ENCODE measurements at places on chromosomes 11 and 22.
A peak's percentile ranks its signal among the peaks of the same experiment; 100 is the strongest.

DNA sequence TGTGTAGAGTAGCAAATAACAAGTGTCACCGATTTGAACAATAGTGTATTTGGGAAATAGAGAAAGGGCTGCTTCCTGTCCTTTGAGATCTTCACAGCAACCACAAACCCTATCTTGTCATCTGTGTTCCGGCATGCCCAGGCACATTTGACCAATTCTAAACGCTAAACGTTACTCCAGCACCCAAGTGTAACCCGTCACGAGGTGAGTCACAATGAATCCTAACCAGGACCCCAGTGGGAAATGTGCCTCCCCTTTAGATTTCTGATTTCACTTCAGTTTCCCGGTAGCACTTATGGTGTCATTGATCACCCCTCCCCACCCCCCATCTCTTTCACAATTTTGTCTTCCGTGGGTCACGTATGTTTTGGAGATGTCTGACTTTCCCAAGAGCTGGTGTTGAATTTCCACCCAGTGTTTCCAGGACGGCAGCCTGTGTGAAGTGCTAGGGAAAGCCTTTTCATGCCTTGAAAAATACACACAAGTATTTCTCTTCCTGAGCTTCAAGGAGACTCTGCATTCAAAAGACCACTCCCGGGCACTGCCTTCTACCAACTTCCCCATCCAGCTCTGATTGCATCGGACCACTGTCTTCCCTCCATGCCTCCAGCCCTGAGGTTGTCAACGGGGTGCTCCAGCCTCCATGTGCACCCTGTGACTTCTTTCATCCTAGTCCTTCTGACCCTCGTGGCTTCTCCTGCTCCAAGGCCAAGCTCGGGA, 10.5 kb upstream of the C11orf24 start:
- no peak for DNase-seq

- DNase-seq, result peak; percentile 2
Measured at GRCh38 chr11:11230802-11231562, 122.1 kb downstream of the CSNK2A3 start.

GRCh38 chr11:2223153-2223794, 47.1 kb downstream of the ASCL2 start:
- no peak for DNase-seq

- peak; percentile 28 for DNase-seq
Measured at GRCh38 chr11:72078477-72078876, 1.9 kb downstream of the NUMA1 start.

DNA sequence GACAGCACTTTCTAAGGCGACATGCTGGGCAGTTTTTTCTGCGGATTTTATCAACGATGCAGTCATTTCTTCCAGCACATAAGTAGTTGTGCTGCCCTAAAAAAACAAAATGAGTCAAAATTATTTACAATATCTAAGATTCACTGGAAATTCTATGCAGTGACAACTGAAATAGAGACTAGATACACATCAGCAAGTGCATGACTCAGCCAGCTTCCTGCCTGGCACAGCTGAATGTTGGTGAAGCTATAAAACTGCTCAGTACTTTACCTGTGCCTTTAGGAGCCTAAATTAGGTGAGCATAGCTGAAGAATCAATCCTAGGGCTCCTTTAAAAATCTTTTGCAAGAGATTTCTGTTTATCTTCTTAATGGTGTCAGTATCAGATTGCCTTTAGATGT, 37.8 kb downstream of the PGR start:
- no peak for DNase-seq

- DNase-seq, result no peak
Measured at GRCh38 chr11:40291741-40292140, 1167.7 kb downstream of the LRRC4C start.

DNA sequence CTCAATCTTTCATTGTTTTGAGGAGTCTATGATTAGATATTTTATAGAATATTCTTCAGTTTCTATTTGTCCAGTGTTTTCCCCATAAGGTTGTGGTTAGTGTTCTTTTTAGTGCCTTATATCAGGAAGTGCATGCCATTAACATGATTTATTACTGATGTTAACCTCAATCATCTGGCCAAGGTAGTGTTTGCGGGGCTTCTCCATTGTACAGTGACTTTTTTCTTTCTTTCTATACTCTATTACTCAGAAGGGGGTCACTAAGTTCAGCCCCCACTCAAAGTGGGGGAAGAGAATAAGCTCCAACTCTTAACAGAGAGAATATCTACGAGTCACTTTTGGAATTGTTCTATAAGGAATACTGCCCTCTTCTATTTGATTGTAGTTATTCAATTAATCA, 415.8 kb downstream of the DYNC2H1 start:
- DNase-seq, result peak; percentile 75

GRCh38 chr11:8031248-8032115, 44.3 kb downstream of the EIF3F start:
- no peak for DNase-seq

GRCh38 chr22:27489178-27489675, 312.3 kb downstream of the MN1 start:
- DNase-seq, result peak; percentile 57

DNA sequence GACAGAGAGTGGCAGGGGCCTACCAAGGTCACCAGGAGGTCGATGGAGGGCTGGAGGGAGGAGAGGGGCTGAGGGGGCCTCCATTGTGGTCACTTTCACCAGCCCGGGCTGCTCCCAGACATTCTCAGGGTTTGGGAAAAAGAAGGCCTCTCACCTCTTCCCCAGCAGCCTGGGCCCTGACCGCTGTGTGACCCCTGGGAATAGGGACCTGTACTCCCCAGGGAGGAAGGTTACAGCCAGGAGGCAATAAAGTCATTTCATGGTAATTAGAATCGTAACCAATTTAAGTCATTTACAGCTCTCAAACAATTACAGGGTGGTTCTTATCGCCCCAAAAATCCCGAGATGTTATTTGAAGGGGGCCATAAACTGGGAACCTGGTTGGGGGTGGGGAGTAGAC, 37.8 kb downstream of the ISX start:
- DNase-seq, result no peak

- no peak for DNase-seq
Measured at GRCh38 chr11:117919341-117919740, 9.9 kb downstream of the TMPRSS13 start.

- no peak for DNase-seq
Measured at GRCh38 chr11:41377709-41378394, 81.6 kb downstream of the LRRC4C start.

DNA sequence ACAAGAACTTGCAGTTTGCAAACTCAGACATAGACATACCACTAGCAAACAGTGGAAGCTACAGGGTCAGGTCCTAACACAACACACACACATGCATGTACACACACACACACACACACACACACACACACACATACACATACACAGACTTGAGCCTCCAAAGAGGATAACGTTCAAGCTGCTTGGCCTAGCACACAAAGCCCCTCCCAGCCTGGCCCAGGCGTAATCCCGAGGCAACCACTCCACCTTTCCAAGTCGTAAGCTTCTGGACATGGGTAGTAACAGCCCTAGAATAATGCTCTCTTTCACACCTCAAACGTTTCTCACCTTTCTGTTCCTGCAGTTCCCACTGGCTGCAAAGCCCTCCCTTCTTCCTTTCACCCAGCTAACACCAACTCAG, 88.6 kb downstream of the LARGE1 start:
- no peak for DNase-seq

DNA sequence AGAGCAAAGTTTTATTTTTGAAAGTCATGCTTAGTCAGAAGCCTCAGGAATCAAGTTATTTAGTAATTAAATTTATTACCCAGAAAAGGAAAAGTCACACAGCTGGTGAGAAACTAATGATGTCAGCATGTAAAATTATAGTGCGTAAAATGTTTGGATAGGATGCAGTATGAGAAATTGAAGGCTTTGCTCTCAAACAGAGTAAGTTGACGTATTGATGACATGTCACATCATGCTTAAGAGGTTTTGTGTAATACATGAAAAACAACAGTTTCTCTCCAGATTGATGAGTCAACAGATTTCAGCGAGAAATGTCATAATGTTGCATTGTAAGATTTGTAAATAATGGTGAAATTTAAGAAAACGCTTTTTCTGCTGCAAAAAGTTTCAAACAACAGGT, 769.8 kb downstream of the METTL15 start:
- peak; percentile 47 for DNase-seq

- no peak for DNase-seq
Measured at GRCh38 chr11:118628861-118629549, 21.6 kb downstream of the PHLDB1 start.

- no peak for DNase-seq
Measured at GRCh38 chr11:15406851-15407351, 292.2 kb downstream of the INSC start.

DNA sequence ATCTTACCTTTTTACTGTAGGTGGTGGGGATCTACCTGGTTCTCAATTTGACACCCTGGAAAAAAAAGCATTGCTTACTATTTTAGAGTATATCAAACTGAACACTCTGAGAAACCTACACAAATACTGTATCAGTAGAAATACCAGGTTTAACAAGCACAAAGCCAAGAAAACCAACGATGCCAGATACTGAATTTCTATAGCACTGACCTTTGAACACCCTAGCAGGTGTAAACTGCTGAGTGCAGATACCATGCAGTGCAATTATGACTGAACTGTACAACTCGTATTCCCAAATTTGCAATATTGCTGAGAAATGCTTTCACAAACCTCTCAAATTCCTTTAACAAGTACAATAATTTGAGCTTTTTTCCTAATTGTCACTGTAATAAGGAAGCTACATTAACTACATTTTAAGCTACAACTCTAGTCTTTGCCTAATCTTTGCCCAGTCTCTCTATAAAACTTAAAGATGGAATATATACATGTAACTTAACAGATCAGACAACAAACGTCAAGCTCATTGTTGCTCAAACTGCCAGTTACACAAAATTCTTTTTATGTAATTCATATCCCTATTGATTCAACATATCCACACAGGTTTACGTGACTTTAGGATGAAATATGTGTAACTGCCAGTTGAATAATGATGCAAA, 8.9 kb downstream of the TAF1D start:
- no peak for DNase-seq

DNA sequence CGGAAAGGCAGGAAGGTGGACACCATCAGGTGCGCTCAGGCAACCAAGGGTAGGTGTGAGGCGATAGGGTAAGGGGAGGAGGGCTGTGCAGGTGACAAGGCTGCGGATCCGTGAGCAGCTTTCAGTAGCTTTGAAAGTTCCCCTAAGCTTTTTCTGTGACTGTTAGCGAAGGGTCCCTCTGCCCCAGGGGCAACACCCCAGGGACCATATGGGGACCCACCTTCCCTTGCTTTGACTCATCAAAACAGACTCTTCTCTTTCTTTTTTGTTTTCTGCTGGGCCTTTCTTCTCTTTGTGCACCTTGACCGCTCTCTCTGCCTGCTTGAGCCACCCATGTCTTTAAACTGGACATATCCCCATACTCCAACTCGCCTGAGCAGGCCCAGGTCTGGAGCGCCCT, 136.9 kb downstream of the FEZ1 start:
- no peak for DNase-seq

GRCh38 chr22:27073601-27074425, 416.4 kb downstream of the MIAT start:
- peak; percentile 37 for DNase-seq

DNA sequence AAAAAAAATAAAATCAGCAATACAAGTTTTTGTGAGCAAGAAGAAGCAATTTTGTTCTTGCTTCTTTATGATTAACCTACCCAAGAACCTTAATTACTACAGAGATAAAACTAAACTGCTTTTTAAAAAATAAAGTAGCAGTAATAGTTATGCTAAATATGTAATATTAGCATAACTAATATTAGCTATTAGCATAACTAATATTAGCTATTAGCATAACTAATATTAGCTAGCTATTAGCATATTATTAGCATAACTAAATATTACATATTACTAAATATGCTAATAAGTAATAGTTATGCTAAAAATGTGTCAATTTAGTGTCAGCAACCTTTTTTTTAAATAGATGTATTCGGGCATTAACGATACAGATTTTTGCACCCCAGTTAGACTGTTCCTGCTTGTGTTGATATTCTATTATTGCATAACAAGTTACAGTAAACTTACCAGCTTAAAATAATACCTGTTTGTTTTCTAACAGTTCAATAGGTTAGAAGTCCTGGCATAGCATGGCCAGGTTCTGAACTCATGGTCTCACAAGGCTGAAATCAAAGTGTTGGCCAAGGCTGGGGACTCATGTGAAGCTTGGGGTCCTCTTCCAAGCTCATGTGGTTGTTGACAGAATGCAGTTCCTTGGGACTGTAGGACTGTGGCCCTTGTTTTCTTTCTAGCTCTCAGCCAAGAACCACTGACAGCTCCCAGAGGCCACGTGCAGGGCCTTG, 48.4 kb downstream of the PDHX start:
- DNase-seq, result no peak

GRCh38 chr11:4049006-4049405, 45.6 kb upstream of the RRM1 start:
- no peak for DNase-seq

GRCh38 chr22:22591348-22592299, 32.6 kb upstream of the PRAME start:
- DNase-seq, result peak; percentile 15

GRCh38 chr11:71519546-71519945, 7.5 kb upstream of the KRTAP5-7 start:
- no peak for DNase-seq

DNA sequence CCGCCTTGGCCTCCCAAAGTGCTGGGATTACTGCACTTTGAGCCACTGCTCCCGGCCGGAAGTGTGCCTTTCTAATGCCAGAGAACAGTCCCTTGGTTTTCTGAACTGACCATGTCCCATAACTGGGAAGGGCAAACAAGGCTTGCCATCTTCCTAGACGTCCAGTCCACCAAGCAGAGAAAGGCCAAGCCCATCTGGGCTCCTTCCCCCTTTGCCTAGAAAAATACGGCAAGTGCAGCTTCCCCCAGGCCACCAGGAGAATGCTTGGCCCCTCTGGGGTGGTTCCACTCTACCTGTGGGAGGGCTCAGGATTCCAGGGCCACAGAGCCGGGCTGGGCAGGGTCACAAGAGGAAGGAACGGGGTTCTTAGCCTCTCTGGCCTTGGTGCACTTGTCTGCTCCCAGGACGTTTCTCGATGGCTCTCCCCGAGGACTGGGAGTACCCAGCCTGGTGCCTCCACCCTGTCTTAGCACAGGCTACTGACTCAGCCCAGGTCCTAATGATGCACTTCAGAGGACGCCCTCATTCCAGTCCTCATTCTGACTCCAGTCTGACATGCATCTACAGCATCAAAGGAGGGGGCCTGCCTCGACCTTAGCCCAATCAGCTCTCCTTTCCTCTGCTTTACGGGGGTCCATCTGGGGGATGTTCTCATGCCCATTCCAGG, 1.2 kb downstream of the USP2 start:
- DNase-seq, result no peak

- peak; percentile 74 for DNase-seq
Measured at GRCh38 chr22:22195265-22196017, 49.1 kb upstream of the VPREB1 start.

DNA sequence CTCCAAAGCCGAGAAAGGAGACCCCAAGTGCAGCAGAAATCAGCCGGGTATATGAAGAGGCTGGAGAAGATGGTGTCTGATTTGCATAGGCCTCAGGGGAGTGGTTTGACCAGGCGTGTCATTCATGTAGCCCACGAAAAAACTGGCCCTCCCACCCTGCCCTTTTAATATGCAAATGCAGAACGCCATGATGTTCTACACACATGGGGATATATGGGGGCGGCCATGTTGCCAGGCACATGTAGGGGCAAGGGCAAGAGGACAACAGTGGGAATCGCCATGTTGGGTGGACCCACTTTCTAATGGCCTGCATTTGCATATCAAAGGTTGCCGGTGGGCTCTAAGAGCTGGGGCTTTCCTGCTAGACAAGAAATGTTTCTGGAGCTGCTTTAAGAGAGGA, 86.4 kb downstream of the ISX start:
- DNase-seq, result no peak

GRCh38 chr11:76677458-76677765, 6.9 kb upstream of the LRRC32 start:
- DNase-seq, result no peak
